GM03348 (cell line): ENCODE measurements at places on chromosomes 11 and 22.

DNA sequence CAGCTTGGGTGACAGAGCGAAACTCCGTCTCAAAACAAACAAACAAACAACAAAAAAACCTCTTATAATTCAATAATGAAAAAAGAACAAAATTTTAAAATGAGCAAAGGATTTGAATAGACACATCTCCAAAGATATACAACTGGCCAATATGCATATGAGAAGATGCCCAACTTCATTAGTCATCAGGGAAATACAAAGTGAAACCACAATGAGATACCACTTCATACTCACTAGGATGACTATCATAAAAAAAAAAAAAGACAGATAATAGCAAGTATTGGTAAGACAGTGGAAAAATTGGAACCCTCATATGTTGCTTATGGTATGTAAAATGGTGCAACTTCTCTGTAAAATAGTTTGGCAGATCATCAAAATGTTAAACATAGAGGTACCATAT, 28.7 kb upstream of the BARX2 start:
- no peak for DNase-seq

DNA sequence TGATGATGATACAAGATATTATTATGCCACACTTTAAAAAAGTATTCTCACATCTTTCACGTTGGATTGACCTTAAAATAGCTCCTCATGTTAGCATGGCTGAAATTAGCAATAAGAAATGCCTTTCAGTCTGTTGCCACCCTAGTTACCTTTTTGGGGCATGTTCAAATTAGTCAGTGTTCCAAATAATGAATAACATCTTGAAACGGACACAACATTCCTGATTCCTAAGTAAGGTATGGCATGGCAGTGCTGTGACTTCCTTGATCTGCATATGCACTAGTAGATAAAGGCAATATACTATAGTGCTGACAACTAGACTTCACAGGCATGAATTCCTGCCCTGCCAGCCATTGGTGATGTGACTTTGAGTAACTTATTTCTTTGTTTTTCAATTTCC, 914.5 kb downstream of the METTL15 start:
- no peak for DNase-seq

GRCh38 chr11:1778141-1778911, 14.6 kb upstream of the CTSD start:
- DNase-seq, result no peak

DNA sequence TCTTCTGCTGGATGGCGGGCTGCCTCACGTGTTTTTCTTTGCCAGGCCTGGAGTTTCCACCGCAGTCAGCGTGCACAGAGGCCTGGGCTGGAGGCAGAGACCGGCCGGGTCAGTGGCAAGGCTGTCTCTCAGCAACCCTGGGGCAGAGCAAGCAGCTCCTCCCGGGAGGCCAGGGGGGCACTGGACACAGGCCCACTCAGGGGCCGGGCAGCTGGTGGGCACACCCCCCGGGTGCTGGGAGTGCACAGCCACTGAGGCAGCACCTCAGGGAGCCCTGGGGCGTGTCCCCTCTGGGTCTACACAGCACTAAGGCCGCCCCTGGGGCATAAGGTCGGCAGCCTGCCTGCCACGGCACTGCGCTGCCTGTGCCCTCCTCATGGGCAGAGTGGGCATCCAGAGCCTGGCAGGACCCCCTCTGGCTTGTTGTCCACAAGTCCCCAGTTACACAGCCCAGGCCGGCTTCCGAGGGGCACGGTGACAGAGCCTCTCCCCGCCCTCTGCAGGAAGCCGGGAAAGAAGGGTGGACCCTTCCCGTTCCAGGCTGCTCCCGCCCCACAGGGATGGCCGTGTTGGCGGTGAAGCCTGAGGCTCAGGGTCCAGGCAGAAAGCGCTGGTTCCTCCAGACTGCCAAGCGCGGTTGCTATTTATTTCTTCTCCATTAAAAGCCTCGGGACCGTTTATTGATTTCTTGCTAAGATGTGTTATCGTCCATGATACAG, 18.5 kb upstream of the TH start:
- DNase-seq, result no peak

- no peak for DNase-seq
Observed at GRCh38 chr11:120340529-120340928, 4.3 kb downstream of the ARHGEF12 start.

DNA sequence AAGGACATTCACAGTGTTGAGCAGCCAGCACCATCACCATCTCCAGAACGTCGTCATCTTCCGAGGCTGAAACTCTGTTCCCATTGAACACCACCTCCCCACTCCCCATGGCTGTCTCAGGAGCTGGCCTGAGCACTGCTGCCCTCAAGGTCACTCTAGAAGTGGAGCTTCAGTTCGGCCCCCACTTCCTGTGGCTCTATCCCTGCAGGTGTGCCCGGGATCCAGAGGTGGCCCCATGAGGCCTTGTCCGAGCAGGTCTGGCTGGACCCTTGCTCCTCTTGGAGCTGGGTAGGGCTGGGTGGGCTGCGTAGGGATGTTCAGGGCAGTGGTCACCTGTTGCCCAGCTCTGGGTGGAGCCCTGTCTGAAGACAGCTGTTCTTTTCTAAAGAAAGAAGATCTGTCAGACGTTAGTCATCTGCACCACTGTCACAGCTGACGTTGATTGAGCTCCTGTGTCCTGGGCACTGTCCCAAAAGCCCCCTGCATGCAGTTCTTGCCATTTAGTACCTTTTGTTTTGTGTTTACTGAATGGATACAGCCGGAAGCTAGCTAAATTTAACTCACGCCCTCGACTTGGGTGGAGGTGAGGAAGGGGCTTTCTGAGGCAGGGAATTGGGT, 75.5 kb upstream of the CLDN5 start:
- no peak for DNase-seq

DNA sequence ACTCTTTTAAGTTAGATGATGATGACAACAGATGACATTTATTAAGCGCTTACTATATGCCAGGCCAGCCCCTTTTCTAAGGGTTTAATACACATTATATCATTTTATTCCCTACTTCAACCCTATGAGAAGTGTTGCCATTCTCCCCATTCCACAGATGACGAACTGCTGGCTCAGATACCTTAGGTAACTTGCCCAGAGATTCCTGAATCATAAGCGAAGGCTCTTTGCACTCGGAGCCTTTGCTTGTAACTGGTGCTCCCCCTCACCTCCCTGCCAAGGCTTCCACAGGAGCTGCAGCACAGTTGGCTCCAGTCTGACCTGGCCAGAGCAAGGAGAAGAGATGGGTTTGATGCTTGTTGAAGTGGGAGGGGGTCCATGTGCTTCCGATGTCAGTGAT, 43.0 kb downstream of the DBX1 start:
- DNase-seq, result no peak

DNA sequence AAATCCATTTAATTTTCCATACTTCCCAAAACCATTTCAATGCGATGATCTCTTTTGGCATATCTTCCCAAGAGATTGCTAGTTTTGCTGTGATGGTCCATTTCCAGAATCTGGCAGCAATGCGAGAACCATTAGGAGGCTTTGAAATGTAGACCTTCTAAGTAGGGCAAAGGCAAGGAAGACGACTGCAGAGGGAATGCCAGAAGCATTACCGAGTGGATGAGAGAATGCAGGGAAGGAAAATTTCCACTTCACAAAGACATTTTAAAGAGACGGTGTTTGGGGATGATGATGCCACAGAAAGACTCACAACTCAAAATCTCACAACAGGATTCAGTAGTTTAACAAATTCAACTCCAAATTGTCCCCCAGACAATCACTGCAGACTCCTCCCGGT, 471 bp upstream of the CEP126 start:
- peak; percentile 38 for DNase-seq

DNA sequence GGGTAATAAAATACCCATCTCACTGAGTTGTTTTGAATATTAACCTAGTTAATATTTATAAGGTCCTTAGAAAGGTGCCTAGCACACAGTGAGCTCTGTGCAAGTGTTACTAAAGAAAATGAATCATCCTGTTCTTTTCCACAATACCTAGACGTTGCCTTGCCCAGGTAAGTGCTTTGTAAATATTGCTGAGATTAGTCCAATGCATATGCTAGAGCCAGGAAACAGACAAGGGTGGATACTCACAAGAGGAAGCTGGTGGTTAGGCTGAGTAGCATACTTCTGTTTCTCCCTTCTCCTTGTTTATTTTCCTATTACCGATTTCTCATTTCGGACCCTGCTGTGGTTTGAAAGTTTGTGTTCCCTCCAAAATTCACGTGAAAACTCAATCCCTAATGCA, 58.1 kb upstream of the BARX2 start:
- no peak for DNase-seq

GRCh38 chr22:22836635-22837034, 51.0 kb upstream of the IGLL5 start:
- DNase-seq, result no peak

GRCh38 chr11:34271727-34272126, 86.1 kb downstream of the ABTB2 start:
- no peak for DNase-seq

- no peak for DNase-seq
Observed at GRCh38 chr22:49880281-49880680, 26.6 kb downstream of the ZBED4 start.

- no peak for DNase-seq
Observed at GRCh38 chr11:9752091-9752490, 88.2 kb downstream of the SWAP70 start.

DNA sequence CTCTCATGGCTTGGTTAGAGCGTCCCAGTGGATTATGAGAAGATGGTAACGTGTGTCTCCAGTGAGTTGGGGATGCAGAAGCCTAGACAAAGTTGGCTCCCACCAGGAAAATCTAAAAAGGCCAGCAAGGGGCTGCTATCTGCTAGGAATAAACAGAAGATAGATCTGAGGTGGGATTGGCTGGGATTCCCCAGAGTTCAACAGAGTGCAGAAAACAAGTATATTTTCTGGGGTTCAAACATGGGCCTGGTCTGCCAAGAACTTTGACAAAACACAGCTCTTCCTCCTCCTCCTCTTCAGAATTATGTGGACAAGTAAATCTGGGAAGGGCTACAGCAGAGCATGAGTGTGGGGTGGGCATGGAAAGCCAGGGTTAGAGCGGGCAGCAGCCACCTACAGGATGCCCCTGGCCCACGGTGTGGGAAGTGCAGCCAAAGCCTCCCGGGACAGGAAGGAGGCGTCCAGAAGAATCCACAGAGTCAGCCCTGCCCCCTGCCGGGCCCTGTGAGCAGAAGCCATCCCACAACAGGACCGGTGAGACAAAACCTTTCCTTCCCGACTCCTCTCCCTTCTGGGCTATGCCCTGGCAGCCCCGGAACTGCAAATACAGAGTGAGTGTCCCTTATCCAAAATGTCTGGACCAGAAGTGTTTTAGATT, 67.1 kb downstream of the CD82 start:
- peak; percentile 37 for DNase-seq

GRCh38 chr11:68579455-68579854, 104.9 kb upstream of the GAL start:
- no peak for DNase-seq

GRCh38 chr11:35049859-35050531, 89.0 kb upstream of the CD44 start:
- no peak for DNase-seq

- no peak for DNase-seq
Observed at GRCh38 chr11:36196411-36196998, 92.7 kb downstream of the COMMD9 start.

DNA sequence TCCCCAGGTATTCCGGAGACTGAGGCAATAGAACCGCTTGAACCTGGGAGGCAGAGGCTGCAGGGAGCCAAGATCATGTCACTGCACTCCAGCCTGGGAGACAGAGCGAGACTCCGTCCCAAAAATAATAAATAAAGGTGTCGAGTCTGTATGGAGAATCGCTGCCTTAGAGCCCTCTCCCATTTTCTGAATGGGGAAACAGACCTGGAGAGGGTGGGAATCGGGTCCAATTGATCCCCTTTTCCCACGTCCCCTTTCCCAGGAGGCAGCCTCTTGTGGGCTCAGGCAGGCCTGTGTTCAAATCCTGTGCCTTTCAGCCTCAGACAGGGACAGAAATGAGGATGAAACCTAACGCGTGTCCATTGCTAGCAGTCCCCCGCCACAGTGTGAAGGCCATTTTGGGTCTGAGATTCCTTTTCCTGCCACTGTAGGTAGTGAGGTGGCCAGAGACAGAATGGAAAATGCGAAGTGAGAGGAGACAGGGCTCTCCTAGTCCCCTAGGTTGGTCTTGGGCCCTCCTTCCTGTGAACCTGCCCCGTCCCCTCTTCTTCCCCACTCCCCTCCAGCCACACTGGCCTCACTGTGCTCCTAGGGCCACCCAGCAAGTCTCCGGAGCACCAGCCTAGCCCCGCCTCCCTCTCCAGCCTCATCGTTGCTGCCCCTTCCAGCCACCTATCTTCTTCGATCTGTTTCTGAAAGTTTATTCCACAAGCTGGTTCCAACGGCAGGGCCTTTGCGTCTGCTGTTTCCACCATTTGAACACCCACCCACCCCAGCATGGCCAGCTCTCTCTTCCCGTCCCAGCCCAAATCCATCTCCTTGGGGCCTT, 2.7 kb upstream of the POLDIP3 start:
- DNase-seq, result no peak

GRCh38 chr11:115389790-115390189, 114.4 kb downstream of the CADM1 start:
- no peak for DNase-seq

DNA sequence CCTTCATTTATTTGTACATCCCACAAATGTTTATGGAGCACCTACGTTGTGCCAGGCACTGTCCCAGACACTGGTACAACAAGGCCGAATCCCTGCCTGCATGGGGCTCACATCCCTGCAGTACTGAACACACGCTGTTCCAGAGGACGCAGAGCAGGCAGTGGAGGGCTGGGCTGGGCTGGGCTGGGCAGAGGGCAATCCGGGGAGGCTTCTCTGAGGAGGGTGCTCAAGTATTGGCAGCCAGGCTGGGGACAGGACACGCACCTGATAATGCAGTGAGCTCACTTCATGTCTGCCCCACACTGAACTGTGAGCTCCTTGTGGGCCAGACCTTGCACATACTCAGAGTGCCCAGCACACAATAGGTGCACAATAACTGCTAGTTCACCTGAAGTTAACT, 34.1 kb downstream of the CYTH4 start:
- no peak for DNase-seq

DNA sequence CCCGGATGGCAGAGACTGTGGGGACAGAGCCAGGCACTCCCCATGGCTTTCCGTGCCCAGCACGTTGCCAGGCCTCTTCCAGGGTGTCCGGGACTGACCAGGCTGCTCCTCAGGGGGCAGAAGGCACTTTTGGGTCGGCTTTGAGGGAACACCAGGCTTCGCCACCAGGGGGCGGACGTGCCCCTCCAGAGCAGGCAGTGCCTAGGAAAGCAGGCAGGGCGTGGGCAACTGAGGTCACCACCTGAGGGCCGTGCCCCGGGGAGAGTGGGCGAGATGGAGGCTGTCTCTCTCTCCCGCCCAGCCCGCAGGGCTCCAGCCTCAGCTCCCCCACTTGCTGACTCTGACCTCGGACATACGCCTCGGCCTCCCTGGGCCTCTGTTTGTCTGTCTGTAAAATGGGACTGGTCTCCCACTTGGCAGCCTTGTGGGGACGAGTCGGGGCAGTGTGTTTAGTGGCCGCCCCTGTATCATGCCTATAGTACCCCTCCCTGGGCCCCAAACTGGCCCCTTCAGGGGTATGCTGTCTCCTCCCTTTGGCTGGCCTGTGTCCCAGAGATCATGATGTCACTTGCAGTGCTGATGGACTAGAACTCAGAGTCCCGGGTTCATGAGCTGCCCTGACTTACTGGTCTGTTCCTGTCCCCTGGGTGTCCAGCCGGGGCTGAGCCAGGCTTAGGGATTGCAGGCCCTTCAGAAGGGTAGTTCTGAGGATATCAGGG, 4.4 kb upstream of the PRR5 start:
- DNase-seq, result peak; percentile 92
